ENCODE measurements at places on chromosomes 12 and 14.

- DNase-seq = peak; percentile 90
Observed at GRCh38 chr14:22226381-22226780, 362.6 kb downstream of the DAD1 start.

- DNase-seq = no peak
Observed at GRCh38 chr14:51448831-51449670, 202.7 kb upstream of the FRMD6 start.

DNA sequence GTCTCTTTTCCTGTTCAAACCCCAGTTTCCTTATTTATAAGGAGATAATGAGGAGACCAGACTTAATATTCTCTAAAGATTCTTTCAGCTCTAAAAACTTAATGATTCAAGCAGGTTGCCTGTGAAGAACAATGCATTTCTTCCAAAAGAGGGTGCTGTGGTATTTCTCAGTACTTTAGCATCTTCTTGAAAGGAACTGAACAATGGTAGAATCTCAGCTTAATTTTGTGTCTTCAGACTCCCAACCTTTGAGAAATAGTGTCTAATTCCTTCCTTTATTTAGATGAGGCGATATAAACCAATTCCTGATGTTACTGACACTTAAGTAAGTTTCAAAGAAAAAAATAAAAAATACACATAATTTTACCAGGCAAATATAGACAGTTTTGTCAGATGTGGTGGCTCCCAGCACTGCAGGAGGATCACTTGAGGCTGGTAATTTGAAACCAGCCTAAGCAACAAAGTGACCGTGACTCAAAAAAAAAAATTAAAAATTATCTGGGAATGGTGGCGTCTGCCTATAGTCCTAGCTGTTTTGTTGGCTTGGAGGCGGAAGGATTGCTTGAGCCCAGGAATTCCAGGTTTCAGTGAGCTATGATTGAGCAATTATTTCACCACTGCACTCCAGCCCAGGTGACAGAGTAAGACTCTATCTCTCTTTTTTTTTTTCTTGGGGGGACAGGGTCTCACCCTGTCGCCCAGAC, 76.9 kb upstream of the PSMA6 start:
- peak; percentile 57 for DNase-seq

GRCh38 chr12:112488257-112488876, 69.6 kb downstream of the PTPN11 start:
- DNase-seq = no peak

- DNase-seq = no peak
Observed at GRCh38 chr12:75945581-75945980, 86.0 kb downstream of the PHLDA1 start.

- DNase-seq = no peak
Observed at GRCh38 chr14:80378084-80378690, 166.9 kb upstream of the DIO2 start.

GRCh38 chr12:7129872-7130691, at the start of gene CLSTN3:
Gene CLSTN3, plus strand, starts transcription at chr12:7130371. Its CDS starts 278 bp downstream, at chr12:7130649.
- DNase-seq = peak; percentile 87

GRCh38 chr14:103100281-103101121, 6.0 kb downstream of the EXOC3L4 start:
- no peak for DNase-seq

GRCh38 chr14:87034680-87035079, 958.3 kb downstream of the GALC start:
- DNase-seq = no peak
